ENCODE measurements at places on chromosomes 3 and 15.

GRCh38 chr3:124138148-124138547 lies 146.2 kb upstream of the ROPN1 start:
- no peak for DNase-seq

DNA sequence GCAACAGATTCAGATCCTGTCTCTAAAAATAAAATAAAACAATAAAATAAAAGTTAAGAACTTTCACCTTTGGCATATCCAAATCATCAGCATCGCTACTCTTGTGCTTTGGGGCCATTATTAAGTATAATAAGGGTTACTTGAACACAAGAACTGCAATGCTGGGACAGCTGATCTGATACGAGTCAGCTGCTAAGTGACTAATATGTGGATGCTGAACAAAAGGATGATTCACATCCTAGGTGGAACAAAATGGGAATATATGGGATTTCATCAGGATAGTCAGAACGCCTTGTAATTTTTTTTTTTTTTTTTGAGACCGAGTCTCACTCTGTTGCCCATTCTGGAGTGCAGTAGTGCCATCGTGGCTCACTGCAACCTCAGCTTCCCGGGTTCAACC lies 29.7 kb downstream of the BUB1B start:
- no peak for DNase-seq

DNA sequence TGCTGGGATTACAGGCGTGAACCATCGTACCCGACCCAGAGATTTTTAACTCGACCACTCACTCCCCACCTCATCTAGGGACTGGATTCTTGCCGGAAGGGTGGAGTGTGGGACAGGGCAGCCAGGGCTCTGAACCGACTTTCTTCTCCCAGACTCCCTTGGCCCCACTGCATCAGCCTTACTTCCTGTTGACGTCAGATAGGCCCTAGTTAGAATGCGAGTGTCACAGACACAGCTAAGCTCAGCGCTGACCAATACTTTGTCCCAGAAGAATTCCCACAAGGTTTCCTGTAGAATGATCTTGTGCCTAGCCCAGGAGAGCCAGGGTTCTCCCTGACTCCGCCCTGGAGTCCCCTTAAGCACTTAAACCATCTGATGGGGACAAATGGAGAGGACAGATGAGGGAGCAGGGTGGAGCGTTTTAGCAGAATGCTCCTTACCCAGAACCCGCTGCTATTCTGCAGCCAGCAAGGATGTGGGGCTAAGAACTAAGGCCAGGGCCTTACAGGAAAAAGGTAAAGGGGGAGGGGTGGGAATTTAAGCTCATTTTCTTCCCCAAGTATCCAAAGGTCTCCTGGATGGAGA lies 5.8 kb upstream of the TUSC2 start:
- no peak for DNase-seq

GRCh38 chr3:159884661-159885402 lies 103.8 kb upstream of the IL12A start:
- DNase-seq = no peak

DNA sequence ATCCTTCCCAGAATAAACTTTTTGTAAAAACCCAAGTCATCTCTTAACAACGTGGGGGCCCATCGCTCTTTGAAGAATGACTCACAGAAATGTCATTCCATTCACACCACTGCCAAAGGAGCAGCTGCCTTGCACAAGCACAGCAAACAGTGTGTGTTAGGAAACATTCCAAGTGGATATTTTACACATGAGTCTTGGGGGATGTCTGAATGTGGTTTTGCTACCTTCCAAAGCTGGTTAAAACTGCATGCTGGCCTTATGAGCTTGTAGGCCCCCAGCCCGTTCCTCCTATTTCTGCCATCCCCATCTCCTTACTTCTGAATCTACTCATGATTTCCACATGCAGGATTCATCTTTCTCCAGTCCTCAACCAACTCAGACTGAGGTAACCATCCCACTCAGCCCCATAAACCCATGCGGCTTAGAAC lies 130.8 kb downstream of the CPNE4 start:
- no peak for DNase-seq

- DNase-seq = no peak
Observed at GRCh38 chr15:50883903-50884302, 24.6 kb upstream of the AP4E1 start.
